ENCODE measurements at places on chromosomes 2 and 18. TPM values are rescaled to one million over a fixed set of nuclear protein-coding genes. Genes with fewer than 3 reads are reported as not detected.

Gene FHOD3
- 311 TPM for total RNA-seq

Gene STEAP3
- total RNA-seq = 10.7 TPM

Gene SLC9A4
- not detected for total RNA-seq

DNA sequence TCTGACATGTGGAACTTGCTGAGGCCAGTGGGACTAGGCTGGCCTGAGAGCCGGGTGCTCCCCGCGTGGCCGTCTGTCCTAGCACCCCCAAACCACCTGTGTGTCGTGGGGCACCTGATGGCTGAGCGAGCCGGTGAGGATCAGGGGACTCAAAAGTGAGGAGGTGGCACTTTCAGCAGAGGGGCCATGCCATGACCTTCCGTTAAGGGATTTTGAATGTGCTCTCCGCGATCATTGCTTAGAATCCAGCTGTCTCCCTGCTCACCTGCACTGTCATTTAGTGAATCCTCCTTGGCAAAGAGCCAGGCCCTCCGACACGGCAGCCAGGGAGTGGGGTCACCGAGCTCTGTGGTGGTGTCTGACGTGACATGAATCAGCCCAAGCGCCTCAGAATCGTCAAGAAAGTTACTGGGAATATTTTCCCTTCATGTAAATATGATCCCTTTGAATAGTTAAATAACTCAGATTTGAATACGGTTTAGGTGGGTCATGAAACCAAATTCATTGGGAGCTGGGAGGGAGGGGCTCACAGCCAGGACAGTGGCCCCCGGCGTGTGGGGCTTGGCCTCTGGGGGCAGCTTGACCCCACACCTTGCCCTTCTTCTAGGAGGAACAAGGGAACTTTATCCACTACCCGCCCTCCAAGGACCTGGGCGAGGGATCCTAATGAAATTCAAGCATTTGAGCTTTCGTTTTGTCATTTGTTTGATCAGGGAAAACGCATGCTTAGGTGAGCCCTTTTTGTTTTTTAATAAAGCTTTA is 9.5 kb downstream of the NFATC1 start:
- DNase-seq = no peak

GRCh38 chr18:46588971-46589660 is 67.9 kb downstream of the LOXHD1 start:
- DNase-seq = no peak

- no peak for DNase-seq
Observed at GRCh38 chr2:229371086-229371485, 100.0 kb upstream of the PID1 start.

DNA sequence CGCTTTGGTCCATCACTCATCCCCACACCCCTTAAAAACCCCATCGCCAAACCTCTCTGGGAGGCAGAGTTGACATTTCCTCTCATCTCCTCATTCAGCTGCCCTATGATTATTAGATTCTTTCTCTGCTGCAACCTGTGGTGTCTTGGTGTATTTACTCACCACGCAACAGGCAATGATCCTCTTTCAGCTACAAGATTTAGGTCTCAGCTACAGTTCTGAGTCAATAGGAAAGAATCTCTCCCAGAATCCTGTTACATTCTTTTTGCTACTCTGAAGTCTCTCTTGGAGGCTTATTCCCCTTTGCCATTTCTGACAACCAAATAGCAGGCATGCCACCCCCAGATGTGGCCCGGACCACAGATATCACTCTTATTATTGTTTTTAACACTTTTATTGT is 468.3 kb upstream of the GYPC start:
- no peak for DNase-seq

DNA sequence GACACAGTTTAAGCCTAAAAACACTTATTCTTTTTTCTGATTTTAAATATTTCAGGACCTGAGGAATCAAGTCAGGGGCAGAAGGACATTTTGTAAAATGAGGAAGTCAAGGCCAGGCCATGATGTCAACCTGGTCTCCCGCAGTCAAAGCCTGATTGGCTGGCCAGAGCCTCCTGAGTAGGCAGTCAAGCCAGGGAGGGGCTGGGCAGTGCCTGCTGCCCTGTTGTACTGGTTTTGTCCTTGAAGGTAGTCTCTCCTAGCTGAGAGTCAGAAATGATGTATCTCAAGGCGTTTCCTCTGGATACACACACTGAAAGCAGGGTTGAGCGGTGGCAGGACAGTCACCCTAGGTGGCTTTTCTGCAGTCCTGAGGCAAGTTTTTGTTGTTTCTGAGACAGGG is 19.8 kb downstream of the CCT7 start:
- DNase-seq = no peak

DNA sequence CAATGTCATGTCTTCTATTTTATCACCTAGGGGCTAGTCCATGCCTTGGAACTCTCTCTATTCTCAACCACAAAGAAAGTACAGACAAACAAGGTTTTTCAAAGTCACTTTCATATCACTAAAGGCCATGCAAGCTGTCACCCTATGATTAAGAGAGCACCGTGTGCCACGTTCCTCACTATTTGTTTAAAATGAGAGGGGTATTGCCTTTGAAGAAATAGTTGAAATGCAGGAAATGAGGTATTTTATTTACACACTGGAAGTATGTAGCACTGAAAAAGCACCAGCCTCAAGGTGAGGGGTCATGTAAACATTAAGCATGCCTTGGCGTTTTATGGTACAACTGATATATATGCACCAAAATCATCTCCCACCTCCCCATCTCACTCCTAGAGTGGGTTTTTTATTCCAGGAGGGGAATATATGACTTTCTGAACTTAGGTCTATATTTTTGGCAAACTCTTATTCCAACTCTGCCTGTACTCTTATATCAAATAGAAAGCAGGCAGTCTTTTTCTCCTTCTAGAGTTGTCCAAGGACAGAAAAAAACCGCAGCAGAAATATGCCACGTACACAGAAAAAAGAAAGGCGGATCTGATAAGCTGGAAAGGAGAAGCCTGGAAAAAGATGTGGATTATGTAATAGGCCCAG is 53.5 kb downstream of the VSNL1 start:
- no peak for DNase-seq

DNA sequence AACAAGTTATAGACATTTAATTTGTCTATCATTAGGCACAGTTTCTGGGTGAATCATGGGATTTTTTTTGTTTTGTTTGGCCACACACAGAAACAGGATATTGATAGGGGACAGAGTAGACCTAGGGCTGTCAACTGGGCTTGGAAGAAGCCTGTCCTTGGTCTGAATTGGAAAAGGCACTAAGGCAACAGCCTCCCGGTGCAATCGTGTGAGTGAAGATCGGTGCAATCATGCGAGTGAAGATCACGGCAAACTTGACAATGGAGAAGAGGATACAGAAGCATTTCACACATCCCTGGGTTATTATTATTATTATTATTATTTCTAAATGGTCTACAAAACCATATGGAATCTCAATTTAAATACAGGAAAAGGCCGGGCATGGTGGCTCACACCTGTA is 94.5 kb downstream of the ACKR3 start:
- no peak for DNase-seq

- no peak for DNase-seq
Observed at GRCh38 chr2:118989481-118989880, 47.5 kb downstream of the MARCO start.

DNA sequence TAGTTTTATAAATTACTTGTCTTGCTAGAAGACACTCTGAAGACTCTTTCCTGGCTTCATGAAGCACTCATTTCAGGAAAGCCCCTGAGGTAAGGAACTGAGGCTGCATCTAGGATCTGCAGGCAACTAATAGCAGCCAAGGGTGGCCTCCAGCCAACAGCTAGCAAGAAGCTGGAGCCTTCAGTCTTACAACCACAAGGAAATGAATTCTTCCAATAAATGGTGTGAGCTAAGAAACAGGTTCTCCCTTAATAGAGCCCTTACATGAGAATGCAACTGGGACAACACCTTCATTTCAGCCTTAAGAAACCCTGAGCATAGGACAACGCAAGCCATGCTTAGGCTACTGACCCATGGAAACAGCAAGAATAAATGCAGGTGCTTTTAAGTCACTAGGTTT is 254.6 kb upstream of the RBBP8 start:
- DNase-seq = no peak

DNA sequence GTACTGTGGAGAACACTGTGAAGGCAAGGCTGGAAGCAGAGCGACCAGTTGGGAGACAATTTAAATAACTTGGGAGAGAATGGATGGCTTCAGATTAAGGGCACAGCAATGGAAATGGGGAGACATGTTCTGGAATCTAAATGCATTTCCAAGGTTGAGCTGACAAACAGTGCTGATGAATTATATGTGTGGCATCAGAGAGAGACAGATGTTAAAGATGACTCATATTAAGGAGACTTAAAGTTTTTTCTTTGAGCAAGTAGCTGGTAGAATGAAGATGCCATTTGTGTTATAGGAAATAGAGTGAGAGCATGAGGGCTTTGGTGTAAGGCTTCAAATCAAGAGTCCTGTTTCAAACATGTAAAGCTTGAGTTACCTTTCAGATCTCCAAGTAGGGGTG is 441.8 kb downstream of the SETBP1 start:
- DNase-seq = no peak
